Stimulated activated CD8-positive, alpha-beta memory T cell treated with anti-CD3 and anti-CD28 coated beads, Interleukin-15, amount 100 ng/mL, for 4 hours (primary cell): ENCODE measurements at places on chromosomes 6 and 20.
A peak's percentile ranks its signal among the peaks of the same experiment; 100 is the strongest.

- no peak for DNase-seq
These were observed 387.3 kb downstream of the CDKAL1 start for GRCh38 chr6:20921578-20921977.

DNA sequence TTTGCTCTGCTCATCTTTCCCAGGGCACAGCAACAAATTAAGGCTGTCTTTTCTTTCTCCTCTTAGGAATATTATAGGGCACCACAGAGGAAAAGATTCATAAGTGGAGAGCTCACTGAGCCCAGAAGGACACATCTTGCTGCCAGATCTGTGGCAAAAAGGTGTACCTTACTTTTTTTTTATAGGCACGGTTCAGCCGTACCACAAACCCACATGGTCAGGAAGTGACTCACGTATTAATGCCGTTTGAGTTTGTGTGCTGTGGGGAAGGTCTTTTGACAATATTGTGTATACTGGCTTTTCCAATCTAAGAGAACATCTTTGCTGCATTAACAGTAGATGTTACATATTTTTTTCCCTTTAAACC, 28.4 kb downstream of the PAQR8 start:
- peak; percentile 17 for DNase-seq

GRCh38 chr20:54221996-54222890, 14.4 kb downstream of the PFDN4 start:
- DNase-seq = no peak

- DNase-seq = no peak
These were observed 33.8 kb downstream of the TOX2 start for GRCh38 chr20:43948455-43948854.

- no peak for DNase-seq
These were observed 183.3 kb upstream of the BTBD3 start for GRCh38 chr20:11734431-11734830.

DNA sequence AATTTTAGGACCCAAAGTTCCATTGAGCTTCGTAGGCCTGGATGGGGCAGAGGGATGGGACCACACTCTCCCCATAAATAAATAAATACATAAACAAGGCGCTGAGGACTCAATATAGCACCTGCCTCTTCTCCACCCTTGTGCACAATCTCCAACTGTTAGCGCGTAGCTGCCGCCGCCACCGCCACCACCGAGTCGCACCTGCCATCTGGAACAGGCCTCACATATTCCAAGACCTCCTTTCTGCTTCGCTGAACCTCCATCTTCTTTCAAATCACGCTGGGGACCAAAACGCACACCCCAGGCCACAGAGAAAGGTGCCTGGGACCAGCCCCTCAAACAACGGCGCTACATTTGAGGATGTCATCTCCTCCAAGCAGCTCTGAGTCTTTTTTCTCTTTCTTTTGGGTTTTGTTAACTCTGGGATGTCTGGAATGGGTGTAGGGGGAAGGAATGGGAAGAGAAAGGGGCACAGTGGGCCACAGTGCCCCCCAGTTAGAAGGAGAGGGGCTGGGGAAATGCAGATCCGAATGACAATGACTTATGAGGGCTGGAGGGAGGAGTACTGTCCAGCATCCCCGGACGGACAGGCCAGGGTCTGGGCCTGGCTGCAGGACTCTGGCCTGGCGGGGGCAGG, 49.7 kb downstream of the NOL4L start:
- no peak for DNase-seq

DNA sequence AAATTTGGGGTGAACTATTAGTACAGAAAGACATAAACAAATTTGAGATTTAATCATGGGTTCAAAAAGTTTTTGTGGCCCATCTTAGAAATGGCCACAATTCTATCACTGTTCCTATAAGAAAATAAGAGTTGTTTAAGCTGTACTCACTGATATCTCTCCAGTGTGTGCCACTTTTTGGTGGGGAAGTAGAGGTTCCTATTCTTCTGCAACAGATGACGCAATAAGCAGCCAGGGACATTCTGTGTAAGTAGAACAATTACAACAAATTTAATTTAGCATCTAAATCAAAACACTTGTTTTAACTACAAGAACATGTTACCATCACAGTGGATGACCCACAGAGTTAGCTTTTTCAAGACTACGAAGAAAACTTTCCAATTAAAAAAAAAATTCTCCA, 9.9 kb downstream of the SERAC1 start:
- DNase-seq = no peak

DNA sequence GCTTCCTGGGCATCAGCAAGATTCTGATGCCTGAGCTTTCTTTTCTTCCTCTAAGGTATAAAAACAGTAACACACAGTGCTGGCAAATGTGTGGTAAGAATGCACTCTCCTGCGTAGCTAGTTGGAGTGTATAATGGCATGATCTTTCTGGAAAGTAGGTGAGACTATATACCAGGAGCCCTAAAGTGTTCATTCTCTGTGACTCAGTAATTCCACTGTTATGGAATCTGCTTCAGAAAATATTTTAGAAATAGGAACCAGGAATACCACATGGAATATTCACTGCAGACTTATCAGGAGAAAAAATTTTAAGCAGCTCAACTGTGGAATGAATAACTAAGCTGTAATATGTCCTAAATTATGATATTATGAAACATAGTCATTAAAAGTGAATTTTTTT, 16.9 kb upstream of the CSE1L start:
- DNase-seq = no peak

- no peak for DNase-seq
These were observed 93.1 kb downstream of the CHD6 start for GRCh38 chr20:41524980-41525613.

DNA sequence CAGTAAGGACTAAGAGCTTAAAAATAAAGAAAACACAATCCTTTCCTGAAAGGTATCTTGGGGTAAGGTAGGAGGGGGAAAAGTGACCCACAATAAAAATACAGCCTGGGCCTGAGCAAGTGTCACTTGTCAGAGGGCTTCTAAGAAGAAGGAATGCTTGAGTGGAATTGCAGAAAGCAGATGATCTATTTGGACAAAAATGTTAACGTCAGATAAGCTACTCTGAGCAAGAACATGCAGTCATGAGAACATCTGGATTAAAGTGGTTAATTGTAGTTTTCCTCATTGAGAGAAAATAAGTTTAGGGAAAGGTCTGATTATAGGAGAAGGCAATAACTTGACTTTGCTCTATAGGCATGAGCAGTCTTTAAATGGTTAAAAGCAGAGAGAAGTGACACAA, 581.9 kb downstream of the HTR1B start:
- DNase-seq = no peak

- DNase-seq = no peak
These were observed 23.1 kb downstream of the ALDH5A1 start for GRCh38 chr6:24517659-24518543.

DNA sequence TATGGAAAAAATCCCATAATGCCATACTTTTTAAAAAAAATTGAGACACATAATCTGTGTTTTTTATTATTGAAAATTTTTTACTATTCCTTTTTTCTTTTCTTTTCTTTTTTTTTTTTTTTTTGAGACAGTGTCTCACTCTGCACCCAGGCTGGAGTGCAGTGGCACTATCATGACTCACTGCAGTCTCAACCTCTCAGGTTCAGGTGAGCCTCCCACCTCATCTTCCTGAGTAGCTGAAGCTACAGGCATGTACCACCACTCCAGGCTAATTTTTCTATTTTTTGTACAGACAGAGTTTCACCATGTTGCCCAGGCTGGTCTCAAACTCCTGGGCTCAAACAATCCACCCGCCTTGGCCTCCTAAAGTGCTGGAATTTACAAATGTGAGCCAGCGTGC, 100.4 kb downstream of the AFG1L start:
- DNase-seq = no peak

DNA sequence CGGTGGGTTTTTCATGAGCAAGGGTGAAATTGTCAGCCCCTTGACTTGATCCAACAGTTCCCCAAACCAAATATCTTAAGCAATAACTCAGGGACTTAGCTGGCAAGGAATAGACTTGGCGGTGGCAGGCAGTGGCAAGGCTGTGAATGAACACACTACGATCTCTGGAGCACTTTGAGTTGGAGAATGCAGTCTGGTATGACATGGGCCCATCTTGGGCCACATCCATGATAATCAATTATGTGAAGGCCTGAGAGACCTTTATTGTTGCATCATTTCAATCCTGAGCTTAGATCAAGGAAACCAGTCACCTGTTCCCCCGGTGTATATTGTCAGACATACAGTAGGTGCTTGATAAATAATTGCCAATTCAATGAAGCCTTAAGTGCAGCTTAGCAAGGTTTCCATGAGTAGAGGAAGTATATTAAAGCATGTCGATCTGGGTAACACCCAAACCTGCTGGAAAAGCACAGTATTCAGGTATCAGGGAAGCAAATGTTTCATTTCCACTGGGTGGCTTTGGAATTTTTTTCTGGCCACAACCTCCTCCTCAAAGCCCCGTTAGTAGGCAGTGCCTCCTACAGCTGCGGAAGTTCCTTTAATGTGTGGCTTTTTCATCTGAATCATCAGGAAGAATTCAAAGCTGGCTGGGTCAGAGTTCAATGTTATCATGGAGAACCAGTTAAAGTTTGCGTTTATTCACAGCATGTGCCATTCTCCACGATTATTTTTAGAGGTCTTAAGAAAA, 10.2 kb downstream of the CASS4 start:
- DNase-seq = no peak

DNA sequence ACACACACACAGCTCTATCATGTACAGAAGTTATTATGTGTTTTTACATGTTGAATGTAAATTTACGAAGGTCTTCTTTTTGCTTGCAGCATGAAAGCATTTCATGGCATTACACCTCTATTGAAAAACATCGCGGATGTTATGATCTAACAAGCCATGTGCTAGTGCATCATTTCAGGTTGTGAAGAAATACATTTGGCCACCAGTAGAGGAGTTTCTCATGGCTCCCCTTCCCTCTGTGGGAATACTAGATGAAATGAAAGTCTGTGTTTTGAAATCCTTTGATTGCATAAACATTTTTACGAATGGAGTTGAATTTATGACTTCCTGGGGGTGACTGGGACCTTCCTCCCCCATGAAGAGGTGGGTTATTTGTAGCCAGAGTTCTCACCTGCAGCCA, 17.7 kb downstream of the MAS1 start:
- no peak for DNase-seq

DNA sequence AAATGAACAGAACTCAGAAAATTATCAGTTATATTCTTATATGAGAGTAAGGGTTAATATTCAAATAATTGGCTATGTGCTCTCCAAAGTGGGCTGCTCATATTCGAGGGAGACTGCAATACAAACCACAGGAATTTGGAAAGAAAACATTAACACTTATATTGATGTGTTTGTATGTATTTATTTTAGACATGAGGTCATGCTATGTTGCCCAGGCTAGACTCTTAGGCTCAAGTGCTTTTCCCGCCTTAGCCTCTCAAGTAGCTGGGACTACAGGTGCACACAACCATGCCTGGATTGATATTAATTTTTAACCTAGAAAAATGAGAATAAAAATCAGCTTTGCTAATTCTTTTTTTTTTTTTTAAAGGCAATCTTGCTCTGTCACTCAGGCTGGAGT, 35.0 kb downstream of the BTBD9 start:
- no peak for DNase-seq

- no peak for DNase-seq
These were observed 108.8 kb upstream of the BCLAF1 start for GRCh38 chr6:136398453-136398852.

GRCh38 chr6:19268718-19269117, 568.5 kb upstream of the ID4 start:
- no peak for DNase-seq

- no peak for DNase-seq
These were observed 49.9 kb downstream of the PPP1R16B start for GRCh38 chr20:38855356-38855755.

DNA sequence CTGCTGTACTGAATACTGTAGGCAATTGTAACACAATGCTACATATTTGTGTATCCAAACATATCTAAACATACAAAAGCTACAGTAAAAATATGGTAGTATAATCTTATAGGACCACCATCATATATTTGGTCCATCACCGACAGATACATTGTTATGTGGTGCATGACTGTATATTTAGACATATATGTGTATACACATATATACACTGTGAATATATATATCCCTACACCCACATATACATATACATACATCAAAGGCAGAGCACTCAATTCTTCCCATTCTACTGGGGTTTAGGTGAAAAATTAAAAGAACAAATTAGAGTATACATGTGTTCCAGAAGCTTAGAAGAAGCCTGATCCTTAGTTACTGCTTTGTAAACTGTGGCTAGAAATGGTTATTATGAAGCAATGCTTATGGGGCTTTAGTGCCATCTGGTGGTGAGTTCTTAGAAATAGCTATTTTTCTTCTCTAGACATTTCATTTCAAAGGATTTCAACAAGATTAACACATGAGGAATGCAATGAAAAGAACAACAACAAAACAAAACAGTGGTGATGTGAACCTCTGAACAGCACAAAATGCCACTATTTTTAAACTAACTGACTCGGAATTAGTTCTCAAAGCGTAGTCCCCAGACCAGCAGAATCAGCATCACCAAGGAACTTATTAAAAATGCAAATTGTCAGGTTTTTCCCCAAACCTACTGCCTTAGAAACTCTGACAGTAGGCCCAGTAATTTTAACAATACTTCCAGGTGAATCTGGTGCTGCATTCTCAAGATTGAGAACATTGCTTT, 38.0 kb downstream of the PKHD1 start:
- DNase-seq = no peak

DNA sequence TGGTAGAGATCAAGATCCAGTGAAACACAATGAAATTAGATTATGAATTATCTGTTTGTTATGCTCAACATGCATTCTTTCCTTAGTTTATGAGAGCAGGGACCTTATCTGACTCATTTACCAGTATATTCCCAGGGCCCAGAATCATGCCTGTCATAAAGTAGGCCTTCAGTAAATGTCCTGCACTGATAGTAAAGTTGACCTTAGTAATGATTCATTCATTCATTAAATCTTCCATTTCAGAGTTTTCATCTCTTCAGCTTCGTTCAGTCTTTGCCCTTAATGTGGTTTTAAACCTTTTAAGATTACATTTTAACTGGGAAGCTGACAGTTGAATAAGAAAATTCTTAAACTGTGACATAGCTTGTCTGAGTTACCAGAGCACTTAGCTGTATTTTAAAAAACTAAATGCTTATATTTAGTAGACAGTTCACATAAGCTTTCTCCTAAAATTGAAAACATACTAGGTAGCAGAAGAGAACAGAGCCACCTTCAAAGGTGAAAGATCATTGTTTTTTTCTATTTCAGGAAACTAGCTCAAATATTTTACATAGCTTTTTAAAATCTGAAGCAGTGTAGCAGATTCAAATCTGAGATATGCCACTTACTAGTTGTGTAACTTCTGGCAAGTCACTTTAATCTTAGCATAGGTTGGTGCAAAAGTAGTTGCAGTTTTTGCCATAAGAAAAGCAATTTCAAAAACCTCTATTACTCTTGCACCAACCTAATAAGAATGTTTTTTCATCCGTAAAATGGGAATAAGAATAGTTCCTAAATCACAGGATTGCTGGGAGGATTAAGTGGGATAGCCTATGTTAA, 41.4 kb downstream of the MCM8 start:
- no peak for DNase-seq

- DNase-seq = no peak
These were observed 1102.8 kb upstream of the FLRT3 start for GRCh38 chr20:15440049-15440820.

DNA sequence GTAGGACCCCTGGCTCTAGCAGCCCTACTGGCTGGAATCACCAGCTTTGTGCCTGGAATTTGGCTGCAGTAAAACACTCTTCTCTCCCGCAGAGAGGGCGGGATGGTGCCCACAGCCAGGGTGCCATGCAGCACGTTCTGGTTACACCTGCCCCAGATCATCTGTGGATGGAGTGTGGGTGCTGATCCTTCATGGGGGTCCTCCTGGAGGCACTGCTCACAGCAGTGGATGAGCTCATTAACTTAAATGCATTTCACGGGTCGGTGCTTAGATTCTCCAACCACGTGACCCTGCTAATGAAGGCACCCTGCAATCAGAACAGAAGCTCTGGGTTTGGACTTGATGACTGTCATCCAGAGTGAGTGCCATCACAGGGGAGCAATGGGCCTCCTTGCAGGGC, 138.6 kb upstream of the AFDN start:
- no peak for DNase-seq
